ENCODE measurements at places on chromosomes 2 and 18. TPM values are rescaled to one million over a fixed set of nuclear protein-coding genes. Genes with fewer than 3 reads are reported as not detected.

DNA sequence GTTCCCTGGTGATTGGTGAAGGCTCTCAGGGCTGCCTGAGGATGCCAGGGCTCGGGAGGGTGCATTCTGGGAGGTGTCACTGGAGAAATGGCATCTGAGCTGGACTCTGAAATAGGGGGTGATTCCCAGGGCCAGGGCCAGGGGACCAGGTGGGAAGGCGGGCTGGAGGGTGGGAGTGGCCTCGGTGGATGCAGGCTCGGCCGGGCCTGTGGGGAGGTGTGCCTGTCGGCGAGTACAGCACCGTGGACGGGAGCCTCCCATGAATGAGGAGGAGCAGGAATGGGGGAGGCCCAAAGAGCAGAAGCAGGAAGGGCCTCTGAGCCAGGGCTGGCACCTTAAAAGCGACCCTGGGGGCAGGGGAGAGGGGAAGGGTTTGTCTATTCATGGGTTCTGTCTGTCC, 116.8 kb downstream of the GBX2 start:
- DNase-seq = no peak

DNA sequence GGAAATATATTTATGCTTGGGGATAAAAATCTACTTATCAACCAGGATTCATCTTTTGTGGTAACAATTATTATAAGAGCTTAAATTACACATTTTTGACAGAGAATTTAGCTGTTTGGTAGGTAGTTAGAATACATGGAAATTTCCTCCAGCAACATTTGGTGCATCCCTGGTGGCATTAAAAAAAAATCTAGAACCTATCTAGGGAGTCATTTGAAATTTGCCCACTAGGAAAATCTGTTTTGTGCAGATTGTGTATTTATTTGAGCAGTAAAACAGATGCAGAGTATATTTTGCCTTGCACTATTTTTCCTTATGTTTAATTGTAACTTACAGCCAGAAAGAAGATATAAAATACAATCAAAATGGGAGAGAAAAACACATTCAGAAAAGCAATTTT, 208.4 kb upstream of the LRP1B start:
- no peak for DNase-seq

FAM237A gene
- total RNA-seq = not detected

GRCh38 chr2:28334527-28334894, 58.1 kb upstream of the FOSL2 start:
- DNase-seq = peak; percentile 56

- DNase-seq = no peak
These were observed 28.4 kb downstream of the CPS1 start for GRCh38 chr2:210584834-210585233.

DNA sequence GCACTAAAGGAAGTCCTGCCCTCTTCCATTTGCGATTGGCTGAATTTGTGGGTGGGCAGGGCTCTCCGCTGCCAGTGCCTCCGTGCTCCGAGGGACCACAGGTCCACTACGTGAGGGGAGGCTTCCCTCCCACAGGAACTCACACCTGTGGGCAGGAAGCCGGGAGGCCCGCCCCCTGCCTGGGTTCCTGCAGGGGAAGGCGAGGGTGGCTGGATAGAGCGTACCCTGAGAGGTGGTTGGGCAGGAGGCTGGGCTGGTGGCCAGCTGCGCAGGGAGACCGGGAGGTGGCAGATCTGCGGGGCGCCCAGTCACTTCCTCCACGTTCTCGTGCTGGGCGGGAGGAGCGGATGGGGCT, 47.0 kb upstream of the PTH2R start:
- DNase-seq = peak; percentile 45

DNA sequence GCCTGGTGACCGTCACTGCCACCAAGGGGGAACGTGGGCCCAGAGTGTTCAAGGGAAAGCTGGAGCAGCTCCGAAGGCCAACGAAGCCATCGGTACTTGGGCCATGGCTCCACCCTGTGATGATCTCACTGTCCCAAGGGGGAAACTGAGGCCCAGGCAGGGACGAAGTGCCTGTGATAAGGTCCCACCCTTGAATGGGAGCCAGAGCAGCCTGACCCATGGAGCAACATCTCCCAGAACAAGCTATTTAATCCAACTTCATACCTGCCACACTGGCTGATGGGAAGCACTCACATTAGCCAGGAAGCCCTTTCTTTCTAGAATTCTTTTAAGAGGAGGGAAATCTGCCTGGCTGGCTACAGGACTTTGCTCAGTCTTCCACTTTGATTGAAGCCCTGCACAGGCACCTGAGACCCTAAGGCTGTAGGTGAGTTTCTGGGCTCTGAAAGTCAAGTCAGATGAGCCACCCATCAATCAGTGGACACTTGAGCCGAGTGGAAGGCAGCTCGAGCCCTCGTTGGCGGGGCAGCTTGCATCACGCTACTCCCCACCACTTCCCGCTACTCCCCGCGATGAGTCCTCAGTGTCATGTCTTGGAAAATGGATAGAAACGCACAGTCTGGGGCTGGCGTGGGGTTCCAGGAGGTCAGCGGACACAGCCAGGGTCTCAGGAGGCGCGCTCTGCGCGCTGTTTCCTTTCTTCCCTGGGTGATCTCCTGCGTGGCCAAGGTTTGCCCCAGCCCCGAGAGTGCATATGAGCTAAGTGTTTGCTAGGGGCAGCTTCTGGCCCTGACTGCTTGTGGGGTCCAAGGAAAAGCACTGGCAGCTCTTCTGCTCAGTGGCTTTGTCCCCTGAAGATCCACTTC, 2.5 kb upstream of the HS6ST1 start:
- DNase-seq = no peak

DNMT3A gene
- 20.2 TPM for total RNA-seq

DNA sequence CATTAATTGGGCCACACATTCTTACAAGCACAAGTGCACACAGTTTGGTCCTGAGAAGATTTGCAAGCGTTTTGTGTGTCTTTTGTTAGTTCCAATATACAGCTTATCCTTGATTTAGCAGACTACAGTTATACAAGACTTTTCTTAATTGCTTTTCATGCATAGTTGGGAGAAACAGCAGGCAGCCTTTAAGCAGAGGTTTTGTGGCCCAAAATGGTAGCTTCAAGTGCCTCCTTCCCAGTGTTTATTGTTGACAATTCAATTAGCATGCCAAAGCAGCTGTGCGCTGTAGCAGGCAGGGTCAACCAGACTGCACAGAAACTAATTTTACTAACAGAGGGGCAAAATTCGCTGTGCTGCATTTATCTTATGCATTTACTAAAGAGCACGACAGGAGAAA, 47.5 kb downstream of the FRZB start:
- DNase-seq = no peak

GRCh38 chr18:48781163-48781987, 169.4 kb downstream of the SMAD7 start:
- DNase-seq = peak; percentile 94

- DNase-seq = no peak
These were observed 980 bp upstream of the PDE6D start for GRCh38 chr2:231781798-231782726.

DNA sequence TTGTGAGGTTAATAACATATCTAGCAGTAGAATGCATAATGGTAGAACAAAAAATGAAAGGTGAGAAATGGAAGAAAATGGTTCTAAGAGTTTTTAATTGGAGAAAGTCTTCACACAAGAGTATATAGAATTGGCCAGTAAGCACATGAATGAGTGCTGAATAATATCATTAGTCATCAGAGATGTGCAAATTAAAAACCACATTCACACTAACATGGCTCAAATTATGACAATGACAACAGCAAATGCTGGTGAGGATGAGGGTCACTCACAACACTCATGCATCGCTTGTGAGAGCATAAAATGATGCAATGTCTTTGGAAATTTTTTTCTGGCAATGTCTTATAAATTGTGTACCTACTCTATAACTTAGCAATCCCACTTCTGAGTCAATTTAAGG, 1355.4 kb upstream of the ACVR2A start:
- no peak for DNase-seq

DNA sequence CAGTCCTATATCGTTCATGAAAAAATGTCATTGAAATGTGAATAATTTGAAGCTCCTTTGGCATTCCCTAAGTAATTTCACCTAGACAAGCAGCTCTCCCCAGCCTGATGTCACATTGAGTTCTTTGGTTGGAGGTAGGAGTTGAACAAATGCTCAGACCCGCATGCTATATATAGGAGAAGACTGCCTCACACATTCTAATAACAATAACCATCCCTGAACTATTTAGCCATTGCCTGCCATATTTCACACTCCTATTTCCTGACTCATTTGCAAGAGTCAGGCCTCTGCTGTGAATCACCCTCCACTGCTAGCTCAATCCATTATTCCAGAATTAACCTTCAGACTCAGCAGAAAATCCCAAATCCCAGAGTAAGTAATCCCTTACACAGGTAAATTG, 256.6 kb upstream of the ACVR2A start:
- no peak for DNase-seq

- no peak for DNase-seq
These were observed 36.7 kb downstream of the FAM117B start for GRCh38 chr2:202671317-202672035.

GRCh38 chr2:33289961-33290360, 186.5 kb upstream of the RASGRP3 start:
- DNase-seq = no peak

GRCh38 chr2:8418721-8419120, 263.1 kb upstream of the ID2 start:
- DNase-seq = no peak

GRCh38 chr2:120179396-120179795, 43.8 kb downstream of the TMEM185B start:
- DNase-seq = no peak
